D721Med (cell line): ENCODE measurements at places on chromosomes 16 and 17.

- DNase-seq: no peak
These were observed 247.8 kb downstream of the ENGASE start for GRCh38 chr17:79322211-79323123.

GRCh38 chr17:57999496-58000017 lies 7.5 kb downstream of the SRSF1 start:
- no peak for DNase-seq

DNA sequence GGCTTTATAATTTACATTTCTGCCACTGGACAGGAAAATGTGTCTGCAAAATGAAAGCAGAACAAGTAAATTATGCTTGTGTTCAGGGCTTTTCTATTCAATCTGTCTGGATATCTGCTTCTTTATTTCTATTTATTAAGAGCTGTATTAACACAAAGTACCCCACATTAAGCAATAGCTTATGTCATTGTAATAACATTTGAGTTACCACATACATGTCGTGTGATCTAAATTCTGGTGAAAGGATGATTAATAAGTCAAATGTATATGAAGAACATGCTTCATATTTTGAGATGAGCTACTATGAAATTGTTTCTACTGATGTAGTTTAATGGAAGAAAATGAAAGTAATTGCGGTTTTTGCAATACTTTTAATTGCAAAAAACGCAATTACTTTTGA lies 238.2 kb downstream of the KCNJ2 start:
- DNase-seq: no peak

GRCh38 chr17:80961541-80962330 lies 29.9 kb upstream of the CHMP6 start:
- DNase-seq: no peak

DNA sequence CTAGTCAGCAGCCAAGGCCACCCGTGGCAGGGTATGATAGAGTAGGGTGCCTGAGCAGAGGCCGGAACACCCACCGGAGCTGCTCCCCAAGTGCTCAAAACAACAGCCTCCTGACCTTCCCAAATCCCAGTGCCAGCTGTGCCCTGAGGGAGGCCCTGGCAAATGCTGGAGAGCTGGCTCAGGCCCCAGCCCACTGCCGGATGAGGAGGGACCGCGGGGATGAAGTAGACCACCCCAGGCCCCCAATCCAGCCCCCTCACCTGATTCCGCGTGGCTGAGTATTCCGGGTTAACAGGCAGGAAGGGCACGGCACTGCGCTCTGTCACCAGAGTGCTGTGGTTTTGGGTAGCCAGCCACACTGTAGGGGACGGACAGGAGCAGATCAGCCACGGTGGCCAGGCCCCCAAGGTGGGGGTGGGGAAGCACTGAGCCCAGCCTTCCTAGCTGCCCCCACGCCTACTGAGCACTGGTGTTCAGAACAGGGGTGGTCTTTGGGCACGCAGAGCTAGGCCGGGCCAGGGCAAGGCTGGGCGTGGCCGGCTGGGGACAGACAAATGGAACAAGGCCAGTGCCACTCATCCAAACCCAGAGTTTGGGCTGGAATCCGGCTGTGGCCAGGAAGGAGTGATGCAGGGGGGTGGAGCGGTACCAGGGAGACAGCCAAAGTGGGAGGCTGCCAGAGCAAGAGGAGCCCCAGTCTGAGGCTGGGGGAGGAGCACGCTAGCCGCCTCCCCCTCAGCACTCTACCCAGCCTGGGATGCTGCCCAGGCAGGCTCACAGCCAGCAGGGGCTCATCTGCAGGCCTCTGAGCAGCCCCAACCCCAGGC lies 9.1 kb downstream of the TP53I13 start:
- DNase-seq: no peak

- DNase-seq: no peak
These were observed 564.0 kb downstream of the MAF start for GRCh38 chr16:79036541-79036940.

- no peak for DNase-seq
These were observed 64.5 kb upstream of the NLK start for GRCh38 chr17:27977751-27978688.

DNA sequence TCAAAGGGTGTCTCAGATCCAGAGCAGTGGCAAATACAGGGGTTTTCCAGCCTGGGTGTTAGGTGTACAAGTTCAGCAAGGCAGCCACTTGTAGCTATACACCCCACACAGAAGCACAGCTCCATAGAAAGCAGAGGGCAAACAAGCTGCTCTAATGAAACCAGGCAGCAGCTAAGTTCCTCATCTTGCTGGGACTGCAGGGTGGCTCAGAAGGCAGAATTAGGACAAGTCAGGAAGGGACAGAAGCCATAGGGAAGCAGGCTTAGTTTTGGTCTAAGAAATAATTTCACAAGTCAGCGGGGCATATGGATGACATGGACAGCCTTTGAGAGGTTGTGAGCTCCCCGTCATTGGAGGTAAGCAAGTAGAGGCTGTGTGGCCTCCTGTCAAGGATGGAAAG lies 23.7 kb downstream of the CNGB1 start:
- DNase-seq: no peak

GRCh38 chr17:39631403-39631802 lies 4.7 kb downstream of the PPP1R1B start:
- no peak for DNase-seq

DNA sequence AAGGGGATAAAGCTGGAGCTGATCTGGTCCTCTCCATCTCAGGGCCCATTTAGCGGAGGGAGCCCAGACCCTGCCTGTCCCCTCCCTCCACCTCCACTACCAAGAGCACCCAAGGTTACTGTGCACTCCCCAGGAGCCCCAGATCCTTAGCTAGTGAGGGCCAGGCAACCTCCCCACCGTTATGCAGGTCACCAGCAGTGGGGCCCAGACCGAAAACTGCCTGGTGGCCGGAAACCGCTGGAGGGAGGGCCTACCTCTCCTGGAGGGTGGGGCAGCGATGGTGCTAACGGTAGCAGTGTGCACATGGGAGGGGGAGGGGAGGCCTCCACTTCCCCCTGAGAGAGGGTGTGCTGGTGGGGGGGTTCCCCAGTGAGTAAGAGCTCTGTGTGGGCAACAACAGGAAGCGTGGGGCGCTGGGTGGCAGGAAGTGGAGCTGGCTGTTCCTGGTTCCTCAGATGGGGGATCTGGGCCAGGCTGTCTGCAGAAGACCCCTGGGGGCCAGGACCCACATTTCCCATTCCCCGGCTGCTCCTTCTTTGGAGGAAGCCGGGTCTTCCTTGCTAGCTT lies 4.4 kb downstream of the FMNL1 start:
- no peak for DNase-seq
